Activated naive CD4-positive, alpha-beta T cell (primary cell): ENCODE measurements at places on chromosomes 2 and 18.

DNA sequence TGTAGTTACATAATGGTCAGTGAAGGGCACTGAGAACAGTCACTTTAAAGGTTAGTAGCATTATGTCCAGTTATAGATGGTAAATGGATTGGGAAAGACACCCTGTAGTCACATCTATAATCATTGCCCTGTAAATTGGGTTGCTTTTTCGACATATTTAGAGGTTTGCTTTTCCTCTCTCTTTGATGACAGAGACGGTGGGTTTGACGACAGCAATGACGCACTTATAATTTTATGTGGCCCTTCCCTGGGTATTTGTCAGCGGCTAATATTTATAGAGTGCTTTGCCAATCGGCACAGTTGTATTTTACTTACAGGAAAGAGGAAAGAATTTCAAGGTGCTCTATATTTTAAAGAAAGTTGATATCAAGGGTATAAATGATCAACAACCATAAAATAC is 2.8 kb downstream of the CPS1 start:
- no peak for DNase-seq

DNA sequence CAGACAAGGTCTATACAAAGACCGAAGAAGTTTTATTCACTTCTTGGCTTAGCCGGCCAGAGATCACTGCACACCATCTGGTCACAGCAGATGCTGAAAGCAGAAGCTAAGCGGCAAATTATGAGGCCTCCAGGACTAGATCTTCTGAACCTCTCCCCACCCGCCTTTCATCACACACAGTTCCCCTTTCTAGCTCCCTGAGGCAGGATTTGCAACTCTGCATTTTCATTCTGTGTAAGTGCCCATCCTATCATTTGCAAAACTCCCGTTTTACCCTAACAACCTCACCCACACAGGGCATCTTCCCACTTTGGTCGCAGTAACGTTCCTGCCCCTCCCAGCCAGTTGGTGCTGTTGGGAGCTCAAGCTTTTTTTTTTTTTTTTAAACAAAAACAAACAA is 3.1 kb upstream of the MOB1A start:
- DNase-seq, result no peak

DNA sequence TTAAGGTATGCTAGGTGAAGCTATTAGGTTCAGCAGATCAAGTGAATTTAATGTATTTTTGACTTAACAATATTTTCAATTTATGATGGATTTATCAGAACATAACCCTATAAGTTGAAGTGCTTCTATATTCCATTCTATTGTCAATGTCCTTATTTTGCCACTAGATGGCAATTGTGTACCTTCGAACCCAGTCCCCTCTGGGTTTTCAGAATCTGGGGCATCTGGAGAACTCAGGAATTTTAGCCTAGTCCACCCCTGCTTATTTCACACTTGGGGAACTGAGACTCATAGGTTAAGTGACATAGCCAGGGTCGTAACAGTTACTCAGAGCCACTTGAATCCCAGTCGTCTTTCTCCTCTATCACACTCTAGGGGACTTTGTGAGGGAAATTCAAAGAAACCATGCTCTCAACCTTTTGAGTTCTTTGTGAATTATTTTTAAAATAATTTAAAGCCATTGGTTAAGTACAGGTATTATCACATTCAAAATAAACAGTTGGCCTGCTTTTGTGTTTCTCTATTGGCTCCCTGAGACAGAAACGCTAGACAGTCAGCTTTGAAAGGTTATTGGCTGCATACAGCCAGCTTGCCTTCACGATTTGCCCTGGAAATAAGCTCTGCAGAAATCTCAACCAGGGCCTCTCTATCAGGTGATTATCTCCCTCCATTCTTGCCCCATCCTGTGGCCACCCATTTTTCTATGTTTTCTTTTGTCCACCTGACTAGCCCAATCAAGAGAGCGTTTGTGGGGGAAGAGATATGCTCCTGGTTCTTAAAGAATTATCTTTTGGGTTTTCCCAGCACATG is 145.0 kb downstream of the TTC27 start:
- no peak for DNase-seq

DNA sequence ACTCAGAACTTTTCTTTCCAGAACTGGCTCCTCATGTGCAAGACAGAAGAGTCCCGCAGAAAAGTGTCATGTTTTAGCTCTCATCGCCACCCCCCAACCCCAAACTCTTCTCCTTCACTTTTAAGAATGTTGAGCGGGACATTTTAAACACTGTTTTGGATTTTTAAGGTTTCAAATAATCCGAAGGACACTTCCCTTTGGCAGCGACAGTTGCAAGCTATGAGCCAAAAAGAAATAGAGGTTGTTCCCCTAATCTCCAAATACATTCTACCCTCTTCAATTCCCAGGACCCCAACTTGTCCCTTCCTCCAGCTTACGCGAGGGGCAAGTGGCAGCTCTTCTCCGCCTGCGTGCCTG is 678 bp upstream of the UBE2E3 start:
- no peak for DNase-seq

DNA sequence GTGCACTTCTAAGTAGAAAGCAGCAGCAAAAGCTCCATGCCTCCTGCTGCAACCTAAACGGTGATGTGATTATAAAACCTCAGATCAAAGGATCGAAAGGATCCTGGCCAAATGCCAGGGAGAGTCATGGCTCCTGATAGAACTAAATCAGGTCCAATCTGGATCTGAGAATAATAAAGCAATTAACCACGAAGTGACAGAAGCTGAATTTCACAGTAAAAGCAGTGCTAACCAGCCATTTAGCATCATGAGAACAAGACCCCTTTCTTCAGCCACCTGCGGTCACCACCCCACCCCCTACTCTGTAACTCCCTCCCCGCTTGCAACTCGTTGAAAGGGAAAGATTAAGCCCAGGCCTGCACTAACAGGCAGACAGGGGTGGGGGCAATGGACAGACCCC is 748.7 kb downstream of the BCL11A start:
- DNase-seq, result no peak

DNA sequence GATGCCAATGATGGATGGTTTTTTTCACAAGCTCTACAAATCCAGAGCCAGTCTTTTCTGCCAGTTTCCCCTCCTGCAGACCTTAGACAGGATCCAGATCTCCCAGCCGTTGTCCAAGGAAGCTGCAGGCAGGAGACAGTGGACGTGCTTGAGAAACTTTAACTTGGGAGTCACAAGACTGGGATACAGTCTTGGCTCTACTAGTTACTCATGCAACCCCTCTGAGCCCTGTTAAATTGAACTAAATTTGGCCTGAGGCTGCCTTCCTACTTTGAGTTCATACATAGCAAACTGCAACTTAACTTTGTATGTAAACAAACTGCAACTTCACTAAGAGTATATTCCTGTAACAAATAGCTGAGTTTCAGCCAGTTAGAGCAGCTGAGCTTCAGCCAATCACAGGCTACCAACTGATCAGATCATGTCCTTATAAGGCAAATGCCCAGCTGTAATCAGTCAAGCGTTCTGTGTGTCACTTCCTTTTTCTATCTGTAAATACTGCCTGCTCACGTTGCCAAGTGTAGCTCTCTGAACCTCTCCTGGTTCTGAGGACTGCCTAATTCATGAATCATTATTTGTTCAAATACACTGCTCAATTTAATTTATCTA is 140.9 kb downstream of the CAPN13 start:
- no peak for DNase-seq

DNA sequence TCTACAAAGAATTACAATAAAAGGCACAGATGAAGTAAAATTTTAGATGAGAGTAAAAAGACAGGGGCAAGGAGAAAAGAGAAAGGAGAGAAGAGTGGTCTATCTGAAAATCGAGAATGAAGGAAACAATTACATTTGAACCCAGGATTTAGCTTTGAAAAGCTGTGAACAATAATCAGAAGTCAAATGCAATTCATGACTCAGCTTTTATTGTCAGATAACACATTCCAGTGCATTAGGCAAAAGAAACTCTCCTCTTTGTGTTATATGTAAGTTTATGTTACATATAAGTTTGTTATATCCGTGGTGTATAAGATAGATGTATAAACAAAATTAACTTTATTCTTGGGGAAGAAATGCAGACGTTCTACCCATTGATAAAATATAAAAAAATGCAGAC is 284.5 kb downstream of the GBX2 start:
- DNase-seq, result no peak

- DNase-seq, result no peak
These were observed 528.8 kb downstream of the CPS1 start for GRCh38 chr2:211085056-211085680.

GRCh38 chr2:69615969-69616368 is 27.6 kb downstream of the AAK1 start:
- no peak for DNase-seq

- no peak for DNase-seq
These were observed 34.5 kb upstream of the FOSL2 start for GRCh38 chr2:28357948-28358667.

DNA sequence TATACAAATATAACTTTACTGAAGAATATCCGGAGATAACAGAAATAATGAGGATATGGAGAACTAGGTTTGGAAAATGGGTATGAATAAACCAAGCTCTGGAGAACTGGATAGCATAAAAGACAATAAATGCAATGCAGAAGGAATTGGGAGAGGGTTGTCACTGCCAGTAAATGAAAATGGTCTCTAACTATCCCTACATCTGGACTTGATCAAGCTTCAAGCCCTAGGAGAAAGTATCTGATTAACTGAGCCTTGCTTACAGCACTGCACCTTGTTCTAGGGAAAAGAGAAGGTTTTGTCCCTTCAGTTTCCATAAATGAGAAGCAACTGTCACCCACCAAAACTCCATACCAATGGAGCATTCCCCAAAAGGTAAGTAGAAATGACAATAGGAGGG is 514.6 kb upstream of the ZEB2 start:
- no peak for DNase-seq

DNA sequence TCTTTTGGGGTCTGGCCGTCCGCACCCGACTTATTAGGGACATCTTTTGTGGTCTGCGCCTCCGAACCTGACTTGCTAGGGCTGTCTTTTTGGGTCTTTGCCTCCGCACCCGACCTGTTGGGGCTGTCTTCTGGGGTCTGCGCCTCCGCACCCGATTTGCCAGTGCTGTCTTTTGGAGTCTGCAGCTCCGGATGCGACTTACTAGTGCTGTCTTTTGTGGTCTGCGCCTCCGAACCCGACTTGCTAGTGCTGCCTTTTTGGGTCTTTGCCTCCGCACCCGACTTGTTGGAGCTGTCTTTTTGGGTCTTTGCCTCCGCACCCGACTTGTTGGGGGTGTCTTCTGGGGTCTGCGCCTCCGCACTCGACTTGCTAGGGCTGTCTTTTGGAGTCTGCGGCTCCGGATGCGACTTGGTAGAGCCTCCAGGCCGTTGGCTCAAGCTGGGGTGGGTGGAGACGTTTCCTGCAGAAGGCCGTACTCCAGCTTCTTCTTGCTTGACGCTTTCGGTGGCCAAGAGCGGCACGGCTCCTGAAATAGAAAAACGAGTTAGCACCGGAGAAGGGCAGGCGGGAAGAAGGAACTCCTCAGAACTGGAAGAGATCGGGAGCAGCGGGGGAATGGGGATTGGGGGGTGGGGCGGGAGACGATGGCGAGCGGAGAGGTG is 498 bp downstream of the TGOLN2 start:
- DNase-seq, result no peak

GRCh38 chr2:209900638-209901037 is 101.8 kb upstream of the RPE start:
- no peak for DNase-seq

DNA sequence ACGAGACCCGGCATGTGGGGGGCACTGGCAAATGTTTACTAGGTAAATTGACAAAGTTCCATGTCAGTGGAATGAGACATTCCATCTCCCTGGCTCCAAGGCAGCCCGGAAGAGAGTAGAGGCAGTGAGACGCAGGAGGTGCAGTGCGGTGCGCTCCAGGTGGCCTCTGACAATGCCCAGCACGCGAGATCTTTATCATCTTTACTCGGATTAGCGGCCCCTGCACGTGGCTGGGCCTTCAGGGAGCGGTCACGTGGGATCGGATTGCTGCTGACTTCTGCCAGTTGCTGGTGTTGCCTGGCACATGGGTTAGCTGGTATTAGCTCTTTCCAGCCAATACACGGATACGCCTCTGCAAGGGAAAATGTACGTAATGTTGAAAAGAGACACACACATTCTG is 151.2 kb upstream of the ALKAL2 start:
- no peak for DNase-seq

DNA sequence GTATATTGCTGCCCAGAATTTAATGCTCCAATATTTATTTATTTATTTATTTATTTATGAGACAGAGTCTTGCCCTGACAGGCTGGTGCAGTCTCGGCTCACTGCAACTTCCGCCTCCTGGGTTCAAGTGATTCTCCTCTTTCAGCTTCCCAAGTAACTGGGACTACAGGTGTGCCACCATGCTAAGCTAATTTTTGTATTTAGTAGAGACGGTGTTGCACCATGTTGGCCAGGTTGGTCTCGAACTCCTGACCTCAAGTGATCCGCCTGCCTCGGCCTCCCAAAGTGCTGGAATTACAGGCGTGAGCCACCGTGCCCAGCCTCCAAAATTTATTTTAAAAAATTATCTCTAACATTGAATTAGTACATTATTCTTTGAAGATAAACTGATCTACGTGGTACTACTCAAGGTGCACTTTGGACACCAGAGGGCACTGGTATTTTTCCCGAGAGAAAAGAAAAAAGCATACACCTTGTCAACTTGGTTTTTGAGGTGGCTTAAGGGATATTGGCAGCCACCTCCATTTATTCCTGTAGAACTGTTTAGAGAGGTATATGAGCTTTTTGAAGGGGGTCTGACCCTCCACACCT is 1.4 kb upstream of the IDH1 start:
- no peak for DNase-seq

DNA sequence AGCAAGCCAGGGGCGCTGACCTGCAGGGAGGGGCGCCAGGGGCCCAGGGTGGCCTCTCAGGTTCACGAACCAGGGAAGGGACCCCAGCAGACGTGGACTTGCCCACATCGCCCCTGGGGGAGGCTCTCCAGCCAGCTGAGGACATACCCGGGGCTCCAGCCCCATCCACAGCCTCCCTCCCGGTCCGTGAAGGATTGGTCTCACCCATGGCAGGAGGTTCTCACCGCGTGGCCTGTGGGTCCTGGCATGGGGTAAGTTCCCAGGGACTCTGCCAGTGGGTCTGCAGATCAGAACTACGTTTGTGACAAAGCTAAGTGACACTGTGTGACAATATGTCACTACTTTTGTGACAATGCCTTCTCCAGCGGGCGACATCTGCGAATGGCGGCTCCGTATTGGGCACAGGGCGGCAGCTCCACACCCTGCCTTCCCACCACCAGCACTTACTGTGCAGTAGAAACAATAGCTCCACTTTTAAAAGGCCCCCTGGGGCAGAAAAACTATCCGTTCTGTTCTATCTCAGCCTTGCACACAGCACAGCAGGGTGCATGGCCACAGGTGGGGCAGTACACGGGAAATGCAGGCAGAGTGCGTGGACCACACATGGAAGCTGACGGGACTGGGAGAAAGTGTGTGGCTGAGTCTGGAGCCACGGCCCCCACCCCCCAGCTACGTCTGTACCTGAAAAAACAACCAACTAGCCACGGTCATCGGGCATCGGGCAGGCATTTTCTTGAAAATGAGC is 65.2 kb upstream of the CTDP1 start:
- DNase-seq, result no peak

GRCh38 chr2:20175931-20176330 is 49.0 kb downstream of the SDC1 start:
- DNase-seq, result no peak

DNA sequence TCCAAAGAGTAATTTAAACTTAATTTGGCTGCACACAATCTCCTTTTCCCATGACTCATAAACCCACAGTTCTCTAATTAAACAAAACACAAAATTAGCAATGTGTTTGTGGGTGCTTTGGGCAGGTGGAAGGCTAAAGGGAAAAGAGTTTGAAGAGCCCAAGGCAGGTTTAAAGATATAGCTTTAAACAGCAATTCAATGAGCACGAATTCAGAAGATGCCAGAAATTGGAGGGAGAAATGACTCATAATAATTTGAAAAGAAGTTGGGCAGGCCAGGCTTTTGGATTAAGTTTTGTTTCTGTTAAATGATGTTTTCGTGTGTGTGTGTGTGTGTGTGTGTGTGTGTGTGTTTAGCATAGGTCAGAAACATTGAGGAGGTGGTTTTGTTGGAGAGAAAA is 594.8 kb upstream of the ZEB2 start:
- DNase-seq, result no peak
